ENCODE measurements at places on chromosomes 1 and 21. TPM values are rescaled to one million over a fixed set of nuclear protein-coding genes. Genes with fewer than 3 reads are reported as not detected.

- H3K4me3 ChIP-seq: no peak overlapping the region
Observed at GRCh38 chr1:102833151-102833550, 275.2 kb downstream of the COL11A1 start.

DNA sequence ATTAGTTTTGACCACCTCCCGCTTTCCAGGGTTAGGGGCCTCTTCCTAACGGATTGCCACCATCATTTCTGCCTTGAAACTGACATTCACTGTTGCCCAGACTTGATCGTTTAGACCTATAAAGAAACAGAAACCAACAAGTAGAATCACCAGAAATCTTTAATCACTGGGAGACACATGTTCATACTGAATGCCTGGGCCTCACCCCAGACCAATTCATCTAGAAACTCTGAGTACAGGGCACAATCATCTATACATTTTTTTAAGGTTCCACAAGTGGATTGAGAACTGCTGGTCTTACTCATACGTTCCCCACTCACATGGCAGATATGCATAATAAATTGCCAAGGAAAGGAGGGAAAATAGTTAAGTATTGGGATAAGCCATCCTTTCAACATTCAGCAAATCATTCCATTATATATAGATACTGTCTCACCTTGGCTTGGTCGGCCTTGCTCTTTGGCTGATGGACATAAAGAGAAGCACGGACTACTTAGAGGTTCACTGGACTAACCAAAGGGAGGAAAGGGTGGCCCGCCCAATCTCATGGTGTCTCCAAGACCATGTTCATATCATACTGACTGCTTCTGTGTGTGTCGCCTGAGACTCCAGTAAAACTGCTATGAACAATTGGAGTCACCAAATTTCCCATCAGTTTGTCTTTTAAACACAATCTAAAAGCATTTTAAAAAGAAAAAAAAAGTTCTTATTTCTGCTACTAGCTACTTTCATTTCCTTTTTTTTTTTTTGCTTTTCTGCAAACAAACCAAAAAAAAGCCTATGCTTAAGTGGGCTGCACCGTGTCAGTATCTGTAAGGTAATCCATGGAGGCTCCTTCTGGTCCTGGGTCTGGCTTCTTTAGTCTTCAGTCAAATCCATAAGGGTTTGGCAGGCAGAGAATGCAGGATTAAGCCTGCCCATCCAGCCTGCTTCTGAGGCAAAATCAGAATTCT, 9.4 kb upstream of the TARBP1 start:
- H3K4me1 ChIP-seq: peaks cover 8% of the 10 kb centered on the region
- no peaks in the 10 kb centered on the region for H3K36me3 ChIP-seq
- no peak overlapping the region for H3K27ac ChIP-seq
- H3K27me3 ChIP-seq: no peaks in the 10 kb centered on the region
- H3K4me3 ChIP-seq: no peak overlapping the region

- DNase-seq: peak; percentile 21
- no peaks in the 10 kb centered on the region for H3K27me3 ChIP-seq
- H3K27ac ChIP-seq: no peak overlapping the region
Observed at GRCh38 chr1:7621334-7622219, 149.5 kb upstream of the VAMP3 start.

DNA sequence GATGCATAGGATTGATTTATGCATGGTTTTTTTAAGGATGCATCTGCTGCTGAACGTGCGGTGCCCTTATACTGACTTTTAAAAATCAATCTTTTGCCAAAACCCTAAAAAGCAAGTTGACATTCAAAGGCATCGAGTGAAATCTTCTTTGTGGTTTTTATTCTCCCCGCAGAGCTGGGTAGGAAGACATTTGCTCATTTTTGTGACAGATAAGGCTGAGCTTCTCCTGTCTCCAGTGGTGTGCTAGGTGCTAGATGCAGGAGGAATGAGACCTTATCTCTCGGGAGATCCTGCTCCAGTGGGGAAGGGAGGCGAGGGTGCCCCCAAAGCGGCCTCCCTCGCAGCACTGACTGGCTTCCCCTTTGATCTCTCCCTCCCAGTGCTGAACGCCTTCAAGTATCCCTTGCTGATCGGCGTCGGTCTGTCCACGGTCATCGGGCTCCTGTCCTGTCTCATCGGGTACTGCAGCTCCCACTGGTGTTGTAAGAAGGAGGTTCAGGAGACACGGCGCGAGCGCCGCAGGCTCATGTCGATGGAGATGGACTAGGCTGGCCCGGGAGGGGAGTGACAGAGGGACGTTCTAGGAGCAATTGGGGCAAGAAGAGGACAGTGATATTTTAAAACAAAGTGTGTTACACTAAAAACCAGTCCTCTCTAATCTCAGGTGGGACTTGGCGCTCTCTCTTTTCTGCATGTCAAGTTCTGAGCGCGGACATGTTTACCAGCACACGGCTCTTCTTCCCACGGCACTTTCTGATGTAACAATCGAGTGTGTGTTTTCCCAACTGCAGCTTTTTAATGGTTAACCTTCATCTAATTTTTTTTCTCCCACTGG, 14.9 kb upstream of the CD101 start:
- no peaks in the 10 kb centered on the region for H3K27me3 ChIP-seq
- H3K27ac ChIP-seq: no peak overlapping the region
- no peak for DNase-seq
- peak overlapping the region; percentile 41 for H3K4me3 ChIP-seq
- peaks cover 37% of the 10 kb centered on the region for H3K4me1 ChIP-seq

GRCh38 chr21:25608044-25608737, 910 bp upstream of the MRPL39 start:
- peak overlapping the region; percentile 83 for H3K27ac ChIP-seq
- no peaks in the 10 kb centered on the region for H3K27me3 ChIP-seq
- peak overlapping the region; percentile 61 for H3K4me3 ChIP-seq
- peak; percentile 61 for DNase-seq
- H3K4me1 ChIP-seq: peaks cover 11% of the 10 kb centered on the region

DNA sequence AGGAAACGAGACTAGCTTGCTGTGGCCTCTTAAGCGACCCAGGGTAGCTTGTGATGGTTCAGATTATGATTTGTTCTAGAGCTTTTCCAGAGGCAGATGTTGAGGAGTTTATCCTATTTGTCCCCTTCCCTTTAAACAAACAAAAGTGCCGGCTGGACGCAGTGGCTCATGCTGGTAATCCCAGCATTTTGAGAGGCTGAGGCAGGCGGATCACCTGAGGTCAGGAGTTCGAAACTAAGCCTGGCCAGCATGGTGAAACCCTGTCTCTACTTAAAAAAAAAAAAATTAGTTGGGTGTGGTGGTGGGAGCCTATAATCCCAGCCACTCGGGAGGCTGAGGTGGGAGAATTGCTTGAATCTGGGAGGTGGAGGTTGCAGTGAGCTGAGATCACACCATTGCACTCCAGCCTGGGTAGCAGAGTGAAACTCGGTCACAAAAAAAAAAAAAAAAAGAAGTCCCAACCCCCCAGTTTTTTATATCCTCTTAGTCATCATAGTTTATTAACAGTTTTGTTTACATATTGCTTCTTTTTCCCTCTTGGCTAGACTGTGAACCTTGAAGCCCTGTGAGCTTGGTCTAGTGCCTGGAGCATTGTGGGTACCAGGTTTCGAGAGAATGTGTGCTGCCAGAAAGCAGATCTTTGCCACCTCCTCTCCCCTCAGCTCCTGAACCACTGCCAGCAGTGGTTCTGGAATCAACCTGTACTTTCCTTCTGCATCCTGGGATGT, 29.8 kb downstream of the MAPKAPK2 start:
- DNase-seq: no peak
- peaks cover 70% of the 10 kb centered on the region for H3K4me1 ChIP-seq
- peak overlapping the region; percentile 11 for H3K4me3 ChIP-seq
- peak overlapping the region; percentile 10 for H3K27ac ChIP-seq
- no peaks in the 10 kb centered on the region for H3K36me3 ChIP-seq
- no peaks in the 10 kb centered on the region for H3K27me3 ChIP-seq

- no peak overlapping the region for H3K27ac ChIP-seq
- H3K36me3 ChIP-seq: no peaks in the 10 kb centered on the region
- H3K4me3 ChIP-seq: no peak overlapping the region
- no peak for DNase-seq
- no peaks in the 10 kb centered on the region for H3K4me1 ChIP-seq
Observed at GRCh38 chr1:209881619-209882018, 53.8 kb downstream of the UTP25 start.

TRIM58 gene
- total RNA-seq: 0.09 TPM

- H3K27ac ChIP-seq: no peak overlapping the region
- H3K4me3 ChIP-seq: no peak overlapping the region
- no peaks in the 10 kb centered on the region for H3K27me3 ChIP-seq
Observed at GRCh38 chr1:175714350-175714749, 29.0 kb downstream of the TNR start.

- H3K36me3 ChIP-seq: no peaks in the 10 kb centered on the region
- no peaks in the 10 kb centered on the region for H3K27me3 ChIP-seq
- H3K4me3 ChIP-seq: no peak overlapping the region
- H3K27ac ChIP-seq: no peak overlapping the region
Observed at GRCh38 chr1:200233393-200233792, 176.4 kb downstream of the ZNF281 start.

DNA sequence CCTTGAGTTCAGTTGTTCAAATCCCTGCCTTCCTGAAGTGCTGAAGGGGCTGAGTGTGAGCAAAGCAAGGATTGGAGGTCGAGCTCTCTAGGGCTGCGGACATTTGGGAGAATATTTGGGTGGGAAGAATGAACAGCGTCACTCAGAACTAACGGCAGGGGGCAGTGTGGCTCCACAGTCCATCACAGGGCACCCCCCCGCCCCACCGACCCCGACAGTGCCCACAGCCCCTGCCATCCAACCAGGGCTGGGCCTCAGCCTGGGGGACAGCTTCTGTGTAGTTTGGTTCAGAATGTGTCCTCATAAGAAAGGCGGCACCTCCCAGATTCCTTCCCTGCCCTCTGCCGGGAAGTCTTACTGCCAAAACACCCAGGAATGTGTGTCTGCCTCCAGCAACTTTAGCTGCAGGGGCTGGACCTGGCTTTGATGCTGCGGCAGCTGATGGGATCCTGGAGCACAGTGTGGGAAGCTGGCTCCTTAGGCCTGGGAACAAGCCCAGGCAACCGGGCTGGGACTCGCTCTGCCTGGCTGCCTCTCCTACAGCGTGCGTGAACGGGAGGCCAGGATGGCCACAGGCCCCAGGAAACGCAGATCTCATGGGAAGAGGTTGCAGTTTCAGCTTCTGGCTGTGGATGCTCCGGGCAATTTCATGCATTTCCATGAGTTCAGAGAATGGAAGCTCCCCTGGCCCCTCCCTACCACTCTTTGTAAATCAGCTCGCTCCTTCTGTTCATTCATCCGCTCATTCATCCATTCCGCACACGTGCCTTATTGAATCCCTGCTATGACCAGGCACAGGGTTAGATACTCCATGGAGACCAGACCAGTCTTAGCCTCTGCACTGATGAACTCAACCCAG, 104.9 kb upstream of the TMPRSS2 start:
- no peaks in the 10 kb centered on the region for H3K4me1 ChIP-seq
- no peaks in the 10 kb centered on the region for H3K27me3 ChIP-seq
- H3K4me3 ChIP-seq: no peak overlapping the region
- no peak overlapping the region for H3K27ac ChIP-seq
- H3K36me3 ChIP-seq: no peaks in the 10 kb centered on the region

DNA sequence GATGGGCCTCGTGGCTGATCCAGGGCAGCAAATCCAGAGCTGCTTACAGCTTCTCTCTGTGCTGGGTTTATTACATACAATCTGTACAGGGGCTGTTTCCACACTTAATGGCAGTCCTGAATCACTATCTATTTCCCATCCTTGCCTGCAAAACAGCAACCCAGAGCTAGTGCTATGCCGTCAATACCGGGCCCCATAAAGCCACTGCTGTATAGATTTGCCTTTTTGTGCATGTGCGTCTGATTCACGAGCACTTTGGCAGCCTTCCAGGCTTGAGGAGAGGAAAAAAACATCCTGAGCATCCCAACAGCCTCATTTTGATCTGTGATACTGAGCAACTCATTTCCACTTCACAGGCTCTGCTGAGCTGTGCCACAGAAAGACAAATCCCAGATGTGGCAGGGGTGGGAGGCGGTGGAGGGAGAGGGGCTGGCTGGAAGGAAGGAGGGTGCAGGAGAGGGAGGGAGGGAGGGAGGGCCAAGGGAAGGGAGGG, 65.2 kb upstream of the TARBP1 start:
- H3K27me3 ChIP-seq: no peaks in the 10 kb centered on the region
- no peaks in the 10 kb centered on the region for H3K36me3 ChIP-seq
- peak overlapping the region; percentile 0 for H3K27ac ChIP-seq

FCN3 gene
- total RNA-seq: not detected

UBASH3A gene
- total RNA-seq: 36.4 TPM

- H3K4me3 ChIP-seq: no peak overlapping the region
- no peaks in the 10 kb centered on the region for H3K27me3 ChIP-seq
Observed at GRCh38 chr1:203684094-203684493, 57.5 kb downstream of the ATP2B4 start.

DNA sequence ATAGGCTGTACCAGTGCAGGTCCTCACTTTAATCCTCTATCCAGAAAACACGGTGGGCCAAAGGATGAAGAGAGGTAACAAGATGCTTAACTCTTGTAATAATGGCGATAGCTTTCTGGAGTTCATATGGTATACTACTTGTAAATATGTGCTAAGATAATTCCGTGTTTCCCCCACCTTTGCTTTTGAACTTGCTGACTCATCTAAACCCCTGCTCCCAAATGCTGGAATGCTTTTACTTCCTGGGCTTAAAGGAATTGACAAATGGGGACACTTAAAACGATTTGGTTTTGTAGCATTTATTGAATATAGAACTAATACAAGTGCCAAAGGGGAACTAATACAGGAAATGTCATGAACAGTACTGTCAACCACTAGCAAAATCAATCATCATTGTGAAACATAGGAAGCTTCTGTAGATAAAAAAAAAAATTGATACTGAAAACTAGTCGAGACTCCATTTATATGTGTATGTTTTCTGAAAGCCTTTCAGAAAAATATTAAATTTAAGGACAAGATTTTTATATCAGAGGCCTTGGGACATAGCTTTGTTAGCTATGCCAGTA, 7.0 kb downstream of the SOD1 start:
- DNase-seq: no peak
- H3K27ac ChIP-seq: no peak overlapping the region
- peaks cover 41% of the 10 kb centered on the region for H3K36me3 ChIP-seq
- no peaks in the 10 kb centered on the region for H3K27me3 ChIP-seq
- H3K4me3 ChIP-seq: no peak overlapping the region

DNA sequence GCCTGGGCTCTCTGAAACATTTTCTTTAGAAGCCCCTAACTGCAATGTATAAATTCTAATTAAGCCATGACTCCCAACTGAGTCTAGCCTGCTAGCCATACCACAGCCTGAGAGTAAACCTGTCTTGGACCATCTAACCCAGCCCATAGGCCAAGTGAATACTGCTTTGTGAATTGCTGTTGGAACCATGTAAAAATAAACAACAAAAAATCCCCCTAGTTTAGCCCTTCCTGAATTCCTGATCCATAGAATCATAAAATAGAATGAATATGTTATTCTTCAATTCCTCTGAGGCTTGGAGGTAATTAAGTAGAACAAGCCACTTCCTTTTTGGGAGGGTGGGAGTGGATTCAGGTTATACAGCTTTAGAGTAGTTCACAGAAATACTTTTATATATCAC, 1496.4 kb downstream of the MRPL39 start:
- no peak overlapping the region for H3K4me3 ChIP-seq
- no peak for DNase-seq
- H3K36me3 ChIP-seq: no peaks in the 10 kb centered on the region

- H3K27ac ChIP-seq: no peak overlapping the region
- H3K27me3 ChIP-seq: no peaks in the 10 kb centered on the region
- H3K36me3 ChIP-seq: no peaks in the 10 kb centered on the region
Observed at GRCh38 chr1:89802051-89802450, 18.8 kb upstream of the LRRC8D start.
